ENCODE measurements at places on chromosomes 16 and 17. TPM values are rescaled to one million over a fixed set of nuclear protein-coding genes. Genes with fewer than 3 reads are reported as not detected.
A peak's percentile ranks its signal among the peaks of the same experiment; 100 is the strongest.

GRCh38 chr17:34990921-34991365 lies 10.6 kb downstream of the LIG3 start:
- no peak for DNase-seq

GRCh38 chr16:48128769-48129168 lies 27.0 kb downstream of the ABCC12 start:
- DNase-seq, result no peak

DNA sequence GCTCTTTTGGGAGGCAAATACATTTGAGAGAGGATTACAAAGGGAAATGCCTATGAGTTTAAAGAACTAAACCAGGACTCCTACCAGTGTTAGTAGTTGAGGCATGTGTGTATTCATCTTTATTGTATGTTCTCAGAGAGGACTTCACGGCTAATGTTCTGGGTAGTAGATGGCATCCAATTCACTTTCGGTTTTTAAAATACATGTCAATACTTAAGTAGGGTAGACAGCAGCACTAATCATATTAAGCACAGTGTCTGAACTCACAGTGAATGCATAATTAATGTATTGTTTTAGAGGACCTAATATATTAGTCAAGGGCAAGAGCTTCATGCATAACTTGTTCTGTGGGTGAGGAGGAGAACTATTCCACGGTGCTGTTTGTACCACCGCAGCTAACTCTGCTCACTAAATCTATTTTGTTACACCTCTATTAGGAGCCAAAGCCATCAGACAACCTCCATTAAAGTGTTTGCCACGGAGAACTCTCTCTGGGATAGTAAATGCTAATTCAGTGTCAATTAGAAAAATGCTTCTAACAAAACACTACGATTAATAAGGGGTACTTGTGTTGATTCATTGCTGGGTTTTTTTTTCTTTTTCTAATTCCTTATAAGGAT lies 56.3 kb downstream of the COX10 start:
- no peak for DNase-seq

- DNase-seq, result peak; percentile 100
These were observed 15.7 kb downstream of the ETV4 start for GRCh38 chr17:43530288-43531081.

DNA sequence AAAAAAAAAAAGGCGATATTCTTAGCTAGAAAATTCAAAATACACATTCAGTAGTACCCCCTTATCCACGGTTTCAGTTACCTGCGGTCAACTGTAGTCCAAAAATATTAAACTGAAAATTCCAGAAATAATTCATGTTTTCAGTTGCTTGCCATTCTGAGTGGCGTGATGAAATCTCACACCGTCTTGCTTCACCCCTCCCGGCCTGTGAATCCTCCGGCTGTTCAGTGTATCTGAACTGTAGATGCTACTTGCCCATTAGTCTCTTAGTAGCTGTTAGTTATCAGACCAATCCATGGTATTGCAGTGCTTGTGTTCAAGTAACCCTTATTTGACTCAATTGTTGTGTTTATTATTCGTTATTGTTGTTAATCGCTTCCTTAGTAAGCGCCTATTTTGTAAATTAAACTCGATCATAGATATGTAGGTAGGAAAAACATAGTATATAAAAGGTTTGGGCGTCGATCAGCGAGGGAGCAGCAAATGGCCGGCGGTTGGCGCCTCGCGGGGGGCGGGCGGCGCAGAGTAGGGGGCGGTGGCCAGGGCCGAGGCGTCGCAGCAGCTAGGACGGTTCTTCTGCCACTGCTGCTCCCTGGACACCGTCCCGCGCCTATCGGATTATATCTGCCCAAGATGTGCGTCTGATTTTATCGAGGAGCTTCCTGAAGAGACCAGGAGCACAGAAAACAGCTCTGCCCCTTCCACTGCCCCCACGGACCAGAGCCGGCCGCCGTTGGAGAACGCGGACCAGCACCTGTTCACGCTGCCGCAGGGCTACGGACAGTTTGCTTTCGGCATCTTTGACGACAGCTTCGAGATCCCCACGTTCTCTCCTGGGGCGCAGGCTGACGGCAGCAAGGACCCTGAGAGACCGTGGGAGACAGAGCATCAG lies 39.8 kb upstream of the AKAP1 start:
- DNase-seq, result no peak

SHISA6 gene
- total RNA-seq, result not detected

All from SJCRH30 (cell line).